ENCODE measurements at places on chromosomes 6 and 20.

DNA sequence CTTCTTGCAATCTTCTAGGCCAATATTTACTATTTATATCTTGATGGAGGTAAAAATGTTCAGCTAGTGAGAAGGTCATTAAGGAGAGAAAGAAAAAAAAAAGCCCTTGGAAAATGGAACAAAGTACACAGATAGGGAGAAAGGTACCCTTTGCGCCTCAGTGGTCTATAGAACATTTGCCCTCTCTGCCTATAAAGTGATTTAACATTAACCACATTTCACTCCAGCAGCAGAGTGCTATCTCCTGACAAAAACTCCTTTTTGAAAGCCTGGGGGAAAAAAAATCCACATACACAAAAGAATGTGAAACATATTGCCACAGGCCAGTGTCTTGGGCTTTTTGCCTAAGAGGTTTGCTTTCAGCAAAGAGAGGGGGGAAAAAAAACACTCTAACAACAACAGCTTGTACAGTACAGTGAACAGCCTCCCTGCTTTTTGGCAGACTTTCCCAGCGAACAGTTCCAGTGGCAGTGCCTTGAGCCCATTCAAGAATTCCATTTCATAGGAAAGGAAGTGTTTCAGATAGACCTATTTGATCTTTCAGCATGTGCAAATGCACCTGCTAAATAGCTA lies 695 bp downstream of the ARHGAP18 start:
- DNase-seq, result peak; percentile 61

GRCh38 chr6:11241793-11242201 lies 9.3 kb upstream of the NEDD9 start:
- peak; percentile 66 for DNase-seq

- no peak for DNase-seq
Observed at GRCh38 chr6:116070101-116070500, 9.4 kb upstream of the FRK start.

DNA sequence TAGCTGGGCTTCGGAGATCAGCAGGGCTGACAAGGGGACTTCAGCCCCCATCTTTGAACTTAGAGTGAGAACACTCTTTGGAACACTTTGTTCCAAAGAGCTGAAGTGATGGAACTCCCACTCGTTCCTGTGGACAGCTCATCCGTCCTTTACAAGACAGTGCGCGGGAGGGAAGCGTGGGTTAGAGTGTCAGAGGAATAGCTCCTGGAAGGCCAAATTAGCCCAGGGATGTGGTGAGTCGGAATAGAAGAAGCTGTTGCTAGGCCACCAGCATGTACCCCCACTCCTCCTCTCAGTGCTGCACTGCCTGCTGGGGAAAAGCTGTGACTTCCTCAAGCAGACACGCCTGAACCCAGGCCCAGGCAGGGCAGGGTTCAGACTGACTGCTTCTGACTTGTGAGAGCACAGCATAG lies 1.7 kb downstream of the SDCBP2 start:
- DNase-seq, result peak; percentile 85

DNA sequence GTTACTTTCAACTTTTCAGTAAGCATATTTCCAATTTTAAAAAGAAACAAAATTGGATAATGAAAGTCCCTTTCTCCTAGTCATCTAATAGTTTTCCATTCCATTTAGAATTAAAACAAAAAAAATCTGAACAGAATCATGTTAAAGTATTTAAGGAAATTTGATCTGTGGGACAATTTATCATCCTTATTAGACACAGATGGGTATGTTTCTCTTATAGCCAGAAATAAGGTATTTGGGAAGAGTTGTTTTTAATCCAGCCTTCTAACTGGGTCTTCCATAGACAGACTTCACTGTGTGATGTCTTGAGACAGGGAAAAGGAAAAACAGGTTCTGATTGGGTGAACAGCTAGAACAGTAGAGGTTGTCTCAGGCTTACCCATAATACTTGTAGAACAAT lies 39.5 kb upstream of the STXBP5 start:
- DNase-seq, result no peak

DNA sequence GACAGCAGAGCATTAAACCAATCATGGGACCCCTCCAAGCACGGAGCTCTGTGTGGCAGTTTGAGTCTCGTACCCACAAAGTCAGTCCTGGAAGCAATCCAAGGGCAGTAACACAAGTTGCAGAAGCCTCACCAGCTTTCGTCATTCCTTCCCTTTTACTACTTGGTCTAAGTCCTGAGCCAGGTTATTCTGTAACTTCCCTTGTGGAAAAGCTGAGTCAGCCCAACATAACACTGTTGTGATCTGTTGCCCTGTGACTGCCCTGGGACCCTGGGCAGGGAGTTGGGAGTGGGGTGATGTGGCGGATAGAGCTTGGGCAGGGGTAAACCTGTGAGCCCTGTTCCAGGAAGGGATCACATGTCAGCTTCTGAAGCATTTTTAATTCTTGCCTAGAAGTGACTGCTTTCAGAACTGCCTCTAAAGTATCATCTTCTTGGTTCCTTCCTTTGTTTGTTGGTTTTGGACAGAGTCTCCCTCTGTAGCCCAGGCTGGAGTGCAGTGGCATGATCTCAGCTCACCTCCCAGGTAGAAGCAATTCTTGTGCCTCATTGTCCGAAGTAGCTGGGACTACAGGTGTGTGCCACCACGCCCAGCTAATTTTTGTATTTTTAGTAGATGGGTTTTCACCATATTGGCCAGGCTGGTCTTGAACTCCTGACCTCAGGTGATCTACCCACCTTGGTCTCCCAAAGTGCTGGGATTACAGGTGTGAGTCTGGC lies 183.7 kb upstream of the JAG1 start:
- peak; percentile 94 for DNase-seq

- peak; percentile 23 for DNase-seq
Observed at GRCh38 chr6:11012976-11013720, 31.0 kb downstream of the ELOVL2 start.

GRCh38 chr6:52407467-52407866 lies 12.7 kb upstream of the EFHC1 start:
- DNase-seq, result peak; percentile 70

GRCh38 chr20:54110457-54110856 lies 40.1 kb upstream of the BCAS1 start:
- no peak for DNase-seq

- no peak for DNase-seq
Observed at GRCh38 chr6:142058551-142059290, 74.0 kb upstream of the GJE1 start.

- DNase-seq, result no peak
Observed at GRCh38 chr6:1912731-1913130, 303.0 kb downstream of the FOXC1 start.

DNA sequence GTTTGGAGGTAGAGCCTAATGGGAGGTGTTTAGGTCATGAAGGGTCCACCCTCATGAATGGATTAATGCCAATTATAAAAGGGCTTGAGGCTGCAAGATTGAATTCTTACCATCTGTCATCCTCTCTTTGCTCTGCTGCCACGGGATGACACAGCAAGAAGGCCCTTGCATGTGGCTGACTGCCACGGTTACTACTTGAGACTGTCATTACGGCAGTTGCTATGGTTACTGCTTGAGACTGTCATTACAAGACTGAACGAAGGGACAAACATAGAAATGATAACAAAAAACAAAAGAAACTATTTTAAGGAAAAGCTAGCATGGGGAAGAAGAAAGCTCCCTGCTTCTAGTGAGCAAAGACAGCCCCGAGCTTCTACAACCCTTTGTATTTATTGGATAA lies 715.0 kb downstream of the TFAP2A start:
- no peak for DNase-seq

- no peak for DNase-seq
Observed at GRCh38 chr20:33908336-33908735, 85.4 kb upstream of the RALY start.

GRCh38 chr6:68252632-68253031 lies 382.4 kb upstream of the ADGRB3 start:
- DNase-seq, result no peak

- no peak for DNase-seq
Observed at GRCh38 chr6:96851858-96852257, 14.6 kb upstream of the GPR63 start.

- no peak for DNase-seq
Observed at GRCh38 chr6:45979311-45979710, 36.3 kb downstream of the CLIC5 start.

- peak; percentile 24 for DNase-seq
Observed at GRCh38 chr6:13554929-13555333, 19.5 kb upstream of the SIRT5 start.

GRCh38 chr6:17454316-17455005 lies 61.1 kb downstream of the CAP2 start:
- peak; percentile 44 for DNase-seq

DNA sequence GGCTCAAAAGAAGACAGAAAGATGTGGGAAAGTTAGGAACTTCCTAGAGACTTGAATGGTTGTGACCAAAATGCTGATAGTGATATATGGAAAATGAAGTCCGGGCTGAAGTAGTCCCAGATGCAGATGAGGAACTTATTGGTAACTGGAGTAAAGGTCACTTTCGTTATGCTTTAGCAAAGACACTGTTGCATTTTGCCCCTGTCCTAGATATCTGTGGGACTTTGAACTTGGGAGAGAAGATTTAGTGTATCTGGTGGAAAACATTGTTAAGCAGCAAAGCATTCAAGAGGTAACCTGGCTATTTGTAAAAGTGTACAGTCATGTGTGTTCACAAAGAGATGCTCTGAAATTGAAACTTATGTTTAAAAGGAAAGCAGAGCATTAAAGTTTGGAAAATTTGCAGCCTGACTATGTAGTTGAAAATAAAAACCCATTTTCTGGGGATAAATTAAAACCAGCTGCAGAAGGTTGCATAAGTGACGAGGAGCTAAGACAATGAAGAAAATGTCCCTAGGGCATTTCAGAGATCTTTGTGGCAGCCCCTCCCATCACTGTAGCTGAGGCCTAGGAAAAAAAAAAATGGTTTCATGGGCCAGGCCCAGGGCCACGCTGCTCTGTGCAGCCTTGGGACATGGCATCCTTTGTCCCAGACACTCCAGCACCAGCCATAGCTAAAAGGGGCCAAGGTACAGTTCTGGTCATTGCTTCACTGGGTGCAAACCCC lies 1692.2 kb downstream of the HACE1 start:
- no peak for DNase-seq

- DNase-seq, result no peak
Observed at GRCh38 chr20:61307686-61308476, 55.8 kb downstream of the CDH4 start.

- peak; percentile 86 for DNase-seq
Observed at GRCh38 chr6:39892490-39893129, 41.7 kb downstream of the MOCS1 start.

DNA sequence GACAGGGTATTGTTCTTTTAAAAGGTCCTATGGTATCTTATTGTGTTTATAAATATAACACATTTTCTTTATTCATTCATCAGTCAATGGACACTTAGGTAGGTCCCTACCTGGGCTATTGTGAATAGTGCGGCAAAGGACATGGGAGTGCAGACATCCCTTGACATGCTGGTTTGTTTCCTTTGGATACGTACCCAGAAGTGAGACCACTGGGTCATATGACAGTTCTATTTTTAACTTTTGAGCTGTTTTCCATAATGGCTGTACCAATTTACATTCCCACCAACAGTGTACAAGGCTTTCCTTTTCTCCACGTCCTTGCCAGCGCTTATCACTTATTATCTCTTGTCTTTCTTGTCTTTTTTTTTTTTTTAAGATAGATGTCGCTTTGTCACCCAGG lies 627.5 kb downstream of the PRKN start:
- DNase-seq, result no peak

DNA sequence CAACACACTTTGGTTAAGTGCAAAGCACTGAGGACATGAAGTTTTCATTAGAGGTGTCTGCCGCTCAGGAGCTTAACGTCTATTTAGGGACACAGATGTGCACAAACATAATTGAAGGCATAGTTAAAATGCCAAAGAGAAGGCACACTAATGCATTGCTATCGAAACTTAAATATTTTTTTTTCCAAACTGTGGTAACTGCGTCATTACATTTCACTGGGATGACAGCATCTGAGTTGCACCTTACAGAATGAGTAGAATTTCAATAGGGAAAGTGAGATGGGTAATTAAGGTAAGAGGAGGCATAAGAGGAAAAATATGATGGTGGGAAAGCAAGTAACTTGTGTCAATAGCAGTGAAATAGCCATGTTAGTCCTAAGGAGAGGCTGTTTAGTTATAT lies 75.1 kb upstream of the ADGRG6 start:
- DNase-seq, result no peak

- DNase-seq, result peak; percentile 3
Observed at GRCh38 chr6:20367743-20368485, 33.8 kb upstream of the E2F3 start.

DNA sequence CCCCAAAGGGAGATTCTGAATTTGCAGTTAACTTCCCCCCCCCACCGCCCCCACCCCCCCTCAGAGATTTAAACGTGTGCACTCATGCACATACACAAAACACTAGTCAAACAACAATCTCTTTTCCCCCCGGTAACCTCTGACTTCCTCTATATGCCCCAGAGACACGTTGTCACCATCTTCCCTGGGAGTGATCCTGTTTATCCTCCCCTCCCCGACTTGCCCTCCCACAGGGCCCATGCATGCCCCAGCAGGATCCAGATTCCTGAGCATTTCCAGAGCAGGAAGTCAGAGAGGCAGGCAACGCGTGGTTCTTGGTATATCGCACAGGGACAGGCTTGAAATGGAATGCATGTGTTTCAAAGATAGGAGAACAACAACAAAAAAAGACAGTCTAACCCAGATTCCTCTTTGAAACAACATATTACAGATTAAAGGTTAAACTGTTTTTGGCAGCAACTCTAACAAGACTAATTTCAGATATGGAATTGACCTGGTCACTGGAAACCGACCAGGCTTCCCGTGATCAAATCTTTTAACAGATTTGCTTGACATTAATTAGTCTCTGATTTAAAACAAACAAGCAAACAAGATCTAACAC lies 1.3 kb downstream of the BLCAP start:
- DNase-seq, result peak; percentile 49

GRCh38 chr6:158631678-158632537 lies 12.6 kb downstream of the DYNLT1 start:
- DNase-seq, result peak; percentile 90

GRCh38 chr6:149438855-149439254 lies 38.8 kb downstream of the SUMO4 start:
- no peak for DNase-seq

GRCh38 chr6:167650730-167651317 lies 175.9 kb upstream of the AFDN start:
- DNase-seq, result no peak

GRCh38 chr6:134410541-134410940 lies 92.6 kb upstream of the SGK1 start:
- DNase-seq, result no peak

DNA sequence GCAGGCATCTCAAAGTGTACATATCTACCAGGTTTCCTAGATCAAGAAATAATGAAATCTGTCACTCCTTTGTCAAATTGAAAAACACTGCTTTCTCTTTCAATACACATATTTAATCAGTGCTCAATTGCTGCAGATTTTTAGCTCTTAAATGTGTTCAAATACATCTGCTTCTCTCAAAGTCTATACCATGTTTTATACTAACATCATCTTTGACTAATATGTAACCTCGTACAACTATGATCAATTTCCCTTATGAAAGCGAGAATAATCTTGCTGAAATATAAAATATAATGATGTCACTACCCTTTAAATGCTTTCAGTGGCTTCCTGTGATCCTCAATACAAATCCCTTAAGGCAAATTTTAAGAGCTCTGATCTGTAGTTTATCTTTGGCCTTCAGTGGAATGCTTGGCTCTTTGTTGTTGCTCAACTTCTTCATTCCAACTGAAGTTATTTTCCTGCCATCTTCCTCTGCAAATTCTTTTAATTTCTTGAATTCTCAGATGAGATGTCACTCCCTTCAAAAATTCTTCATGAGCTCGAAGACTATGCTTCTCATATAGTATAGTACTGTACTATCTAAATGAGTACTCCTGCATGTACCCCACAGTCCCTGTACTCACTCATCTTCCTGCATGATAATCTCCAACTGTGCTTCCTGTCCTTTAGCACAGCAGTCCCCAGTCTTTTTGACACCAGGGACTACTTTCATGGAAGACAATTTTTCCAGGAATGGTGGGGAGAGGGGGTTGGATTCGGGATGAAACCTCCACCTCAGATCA lies 545.1 kb upstream of the GJE1 start:
- DNase-seq, result peak; percentile 80

Measured in cardiac fibroblast (primary cell).